Activated T-cell treated with anti-CD3 and anti-CD28 coated beads, Interleukin-2, amount 50 U/mL, for 72 hours (primary cell): ENCODE measurements at places on chromosomes 6 and 20. TPM values are rescaled to one million over a fixed set of nuclear protein-coding genes. Genes with fewer than 3 reads are reported as not detected.

DNA sequence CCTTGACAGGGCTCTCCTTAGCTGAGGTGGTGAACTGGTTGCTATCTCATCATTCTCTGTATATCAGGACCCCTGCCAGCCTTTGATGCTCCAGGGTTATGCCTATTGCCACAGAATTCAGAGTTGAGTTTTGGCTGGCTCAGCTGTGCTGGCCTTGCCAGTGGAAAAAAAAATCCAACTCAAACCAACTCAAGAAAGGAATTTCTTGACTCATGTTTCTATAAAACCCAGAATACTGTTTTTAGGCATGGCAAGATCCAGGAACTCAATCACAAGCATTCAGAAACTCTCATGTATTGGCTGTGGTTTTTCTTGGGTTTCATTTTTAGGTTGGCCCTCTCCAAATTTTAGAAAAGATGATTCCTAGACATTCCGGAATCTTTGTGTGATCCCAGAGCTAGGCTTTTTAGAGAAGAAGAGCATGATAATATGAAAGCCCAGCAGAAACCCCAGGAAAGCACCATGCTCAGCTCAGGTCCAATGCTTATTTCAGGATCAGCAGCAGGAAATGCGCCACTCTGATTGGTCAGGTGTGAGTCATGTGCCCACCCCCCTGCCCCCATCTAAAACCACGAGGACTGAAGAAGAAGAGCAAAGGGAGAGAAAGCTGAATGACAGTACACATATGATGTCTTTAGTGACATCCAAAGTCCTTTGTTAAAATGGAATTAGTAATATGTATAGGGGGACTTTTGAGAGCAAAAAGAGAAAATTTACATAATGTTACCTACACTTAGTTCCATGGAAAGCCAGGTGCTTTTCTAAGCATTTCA is 122.9 kb downstream of the RNF144B start:
- DNase-seq: no peak

PCIF1 gene
- total RNA-seq: 42.0 TPM

- peak overlapping the region; percentile 90 for H3K4me3 ChIP-seq
- H3K27ac ChIP-seq: peak overlapping the region; percentile 98
- peaks cover 43% of the 10 kb centered on the region for H3K36me3 ChIP-seq
- H3K27me3 ChIP-seq: no peaks in the 10 kb centered on the region
- DNase-seq: no peak
- H3K4me1 ChIP-seq: peaks cover 93% of the 10 kb centered on the region
Observed at GRCh38 chr6:109477725-109478124, 5.3 kb downstream of the ZBTB24 start.

- peaks cover 8% of the 10 kb centered on the region for H3K36me3 ChIP-seq
- peaks cover 17% of the 10 kb centered on the region for H3K4me1 ChIP-seq
- H3K27me3 ChIP-seq: peaks cover 26% of the 10 kb centered on the region
- DNase-seq: no peak
- no peak overlapping the region for H3K4me3 ChIP-seq
Observed at GRCh38 chr6:137259349-137259748, 40.2 kb upstream of the IFNGR1 start.

GRCh38 chr6:11215773-11216172 is 16.7 kb downstream of the NEDD9 start:
- peaks cover 6% of the 10 kb centered on the region for H3K36me3 ChIP-seq
- no peak for DNase-seq
- H3K4me3 ChIP-seq: no peak overlapping the region
- H3K27me3 ChIP-seq: no peaks in the 10 kb centered on the region
- H3K4me1 ChIP-seq: peaks cover 60% of the 10 kb centered on the region
- no peak overlapping the region for H3K27ac ChIP-seq

- no peak for DNase-seq
- H3K4me3 ChIP-seq: no peak overlapping the region
- H3K27ac ChIP-seq: no peak overlapping the region
- H3K27me3 ChIP-seq: no peaks in the 10 kb centered on the region
- no peaks in the 10 kb centered on the region for H3K4me1 ChIP-seq
- H3K36me3 ChIP-seq: no peaks in the 10 kb centered on the region
Observed at GRCh38 chr6:152356016-152356415, 281.1 kb downstream of the SYNE1 start.

- peaks cover 5% of the 10 kb centered on the region for H3K4me1 ChIP-seq
- H3K36me3 ChIP-seq: no peaks in the 10 kb centered on the region
- no peak for DNase-seq
- H3K27ac ChIP-seq: no peak overlapping the region
Observed at GRCh38 chr6:137309078-137309762, 90.0 kb upstream of the IFNGR1 start.

DNA sequence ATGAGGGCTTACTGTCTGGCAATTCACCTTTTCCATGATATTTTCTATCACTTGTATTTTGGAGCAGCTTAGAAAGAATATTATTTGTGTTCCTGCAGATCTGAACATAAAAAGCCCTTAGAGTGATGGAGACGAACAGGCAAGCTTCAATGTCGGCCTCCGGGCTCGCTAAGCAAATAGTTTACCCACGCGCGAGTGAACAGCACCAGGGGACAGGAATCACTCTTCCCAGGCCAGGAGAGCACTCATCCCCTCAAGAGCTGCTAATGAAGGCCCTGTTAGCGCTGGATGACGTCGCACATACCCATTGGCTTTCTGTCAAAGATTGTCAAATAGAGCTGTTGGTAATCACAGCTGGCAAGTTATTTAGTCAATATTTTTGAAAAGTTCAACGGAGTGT is 395.7 kb downstream of the ZFAND3 start:
- no peaks in the 10 kb centered on the region for H3K4me1 ChIP-seq
- no peak overlapping the region for H3K27ac ChIP-seq

SLC17A9 gene
- total RNA-seq: 11.8 TPM

GRCh38 chr20:23043376-23043775 is 6.1 kb downstream of the THBD start:
- no peak for DNase-seq
- no peak overlapping the region for H3K27ac ChIP-seq
- H3K27me3 ChIP-seq: peaks cover 48% of the 10 kb centered on the region
- no peaks in the 10 kb centered on the region for H3K36me3 ChIP-seq

GRCh38 chr6:135066397-135066796 is 11.8 kb upstream of the HBS1L start:
- H3K4me3 ChIP-seq: no peak overlapping the region
- DNase-seq: no peak
- H3K36me3 ChIP-seq: peaks cover 5% of the 10 kb centered on the region
- no peaks in the 10 kb centered on the region for H3K27me3 ChIP-seq
- H3K4me1 ChIP-seq: peaks cover 14% of the 10 kb centered on the region

DNA sequence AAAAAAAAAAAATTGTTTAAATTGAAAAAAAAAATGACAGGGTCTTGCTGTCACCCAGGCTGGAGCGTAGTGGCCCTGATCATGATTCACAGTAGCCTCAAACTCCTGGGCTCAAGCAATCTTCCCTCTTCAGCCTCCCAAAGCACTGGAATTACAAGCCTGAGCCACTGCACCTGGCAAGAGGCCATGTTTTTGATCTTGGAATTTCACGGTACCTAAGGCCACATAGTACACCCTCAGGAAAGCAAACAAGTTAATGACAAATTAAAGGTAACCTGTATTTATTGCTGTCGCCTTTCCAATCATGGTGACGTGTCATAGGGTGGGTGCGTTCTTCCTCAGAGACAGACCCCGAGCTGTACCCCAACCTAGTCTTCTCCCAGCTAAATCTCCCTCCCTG is 79.2 kb downstream of the LINC00237 start:
- no peak for DNase-seq
- no peaks in the 10 kb centered on the region for H3K4me1 ChIP-seq
- no peak overlapping the region for H3K4me3 ChIP-seq
- no peaks in the 10 kb centered on the region for H3K36me3 ChIP-seq

GRCh38 chr20:59382157-59382725 is 81.8 kb downstream of the EDN3 start:
- no peak overlapping the region for H3K4me3 ChIP-seq
- H3K4me1 ChIP-seq: peaks cover 4% of the 10 kb centered on the region
- no peaks in the 10 kb centered on the region for H3K27me3 ChIP-seq
- H3K27ac ChIP-seq: no peak overlapping the region

GRCh38 chr20:59985864-59986263 is 27.6 kb downstream of the CDH26 start:
- H3K36me3 ChIP-seq: no peaks in the 10 kb centered on the region
- no peak overlapping the region for H3K4me3 ChIP-seq
- no peaks in the 10 kb centered on the region for H3K27me3 ChIP-seq
- no peaks in the 10 kb centered on the region for H3K4me1 ChIP-seq

GRCh38 chr20:62899633-62900051 is 26.7 kb downstream of the DIDO1 start:
- H3K27me3 ChIP-seq: no peaks in the 10 kb centered on the region
- H3K4me3 ChIP-seq: peak overlapping the region; percentile 85
- DNase-seq: no peak
- H3K4me1 ChIP-seq: peaks cover 62% of the 10 kb centered on the region
- peaks cover 7% of the 10 kb centered on the region for H3K36me3 ChIP-seq

OPRM1 gene
- total RNA-seq: not detected
